ENCODE measurements at places on chromosomes 12 and 14.

- DNase-seq: no peak
Measured at GRCh38 chr12:117294189-117294603, 67.2 kb downstream of the NOS1 start.

DNA sequence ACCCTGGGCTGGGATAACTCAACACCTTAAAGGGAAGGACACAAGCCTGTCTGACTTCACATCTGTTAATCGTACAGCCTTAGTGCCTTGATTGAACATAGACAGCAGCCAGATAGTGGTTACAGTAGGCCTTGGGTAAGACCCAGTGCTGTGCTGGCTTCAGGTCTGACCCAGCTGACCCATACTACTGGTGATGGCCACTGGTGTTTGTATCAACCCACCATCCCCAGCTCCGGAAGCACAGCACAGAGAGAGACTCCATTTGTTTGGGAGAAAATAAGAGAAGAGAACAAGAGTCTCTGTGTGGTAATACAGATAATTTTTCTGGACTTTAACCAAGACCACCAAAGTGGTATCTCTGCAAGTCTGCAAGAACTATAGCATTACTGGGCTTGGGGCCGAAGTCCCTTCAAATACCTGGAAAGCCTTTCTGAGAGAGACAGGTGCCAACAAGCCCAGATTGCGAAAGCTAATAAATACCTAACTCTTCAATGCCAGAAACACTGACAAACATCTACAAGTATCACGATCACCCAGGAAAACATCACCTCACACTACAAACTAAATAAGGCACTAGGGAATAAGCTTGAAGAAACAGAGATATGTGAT lies 330.1 kb upstream of the GARIN2 start:
- DNase-seq: no peak

GRCh38 chr14:37406095-37406494 lies 189.0 kb downstream of the FOXA1 start:
- no peak for DNase-seq

DNA sequence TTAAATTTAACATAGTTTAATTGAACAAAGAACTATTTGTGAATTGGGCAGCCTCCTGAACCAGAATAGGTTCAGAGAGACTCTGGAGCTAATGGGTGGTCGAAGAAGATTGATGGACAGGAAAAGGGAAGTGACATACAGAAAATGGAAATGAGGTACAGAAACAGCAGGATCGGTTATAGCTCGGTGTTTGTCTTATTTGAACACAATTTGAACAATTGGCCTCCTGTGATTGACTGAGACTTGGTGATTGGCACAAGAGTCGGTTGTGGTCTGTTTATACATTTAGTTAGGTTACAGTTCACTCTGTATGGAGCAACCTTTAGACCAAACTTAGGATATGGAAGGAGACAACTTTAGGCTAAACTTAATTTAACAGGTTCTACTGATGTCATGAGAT lies 18.4 kb upstream of the CFL2 start:
- no peak for DNase-seq

- DNase-seq: no peak
Measured at GRCh38 chr12:121064116-121064515, 25.1 kb upstream of the OASL start.

GRCh38 chr12:21459474-21459873 lies 22.0 kb downstream of the PYROXD1 start:
- DNase-seq: no peak

GRCh38 chr12:48163150-48163747 lies 5.9 kb upstream of the ASB8 start:
- DNase-seq: no peak

DNA sequence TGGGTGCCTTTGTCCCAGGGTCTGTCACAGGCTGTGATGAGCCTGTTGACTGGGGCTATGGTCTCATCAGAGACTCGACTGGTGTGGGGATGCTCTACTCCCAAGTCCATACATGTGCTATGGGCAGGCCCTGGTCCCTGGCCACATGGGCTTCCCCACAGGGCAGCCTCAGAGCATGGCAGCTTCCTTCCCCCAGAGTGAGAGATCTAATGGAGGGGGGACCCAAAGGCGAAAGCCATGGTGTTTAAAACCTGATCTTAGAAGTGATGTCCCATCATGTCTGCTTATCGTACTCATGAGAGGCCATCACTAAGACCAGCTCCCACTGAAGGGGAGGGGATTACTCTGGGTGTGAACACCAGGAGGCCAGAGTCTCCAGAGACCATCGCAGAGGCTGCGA lies 279.0 kb upstream of the RTL1 start:
- no peak for DNase-seq

DNA sequence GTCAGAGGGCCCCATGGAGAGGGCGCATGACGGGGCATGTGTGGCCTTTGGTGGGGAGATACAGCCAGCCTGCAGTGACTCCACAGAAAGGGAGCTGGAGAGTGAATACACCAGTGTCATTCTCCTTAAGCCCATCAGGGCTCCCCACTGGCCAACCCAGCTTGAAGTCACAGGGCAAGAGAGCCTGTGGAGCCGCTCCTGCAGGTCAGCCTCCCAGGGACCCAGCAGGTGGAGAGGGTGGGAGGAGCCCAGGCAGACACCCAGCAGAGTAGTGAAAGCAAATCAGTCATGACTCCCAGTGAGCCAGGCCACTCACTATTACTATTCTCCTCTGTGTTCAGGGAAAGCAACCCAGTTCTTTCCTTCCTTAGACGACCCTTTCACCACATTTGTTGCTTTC lies 110.0 kb upstream of the CPM start:
- DNase-seq: no peak
